Temporal lobe (tissue), 4 donors: ENCODE measurements at places on chromosomes 7 and 10. TPM values are rescaled to one million over a fixed set of nuclear protein-coding genes. Genes with fewer than 3 reads are reported as not detected.

Gene KIAA1549
- total RNA-seq, result 40.6 TPM

Gene ZNF248
- 54.6 TPM for total RNA-seq

Gene ANKRD2
- not detected for total RNA-seq

Gene NUPR2
- not detected for total RNA-seq

Gene CCDC172
- not detected for total RNA-seq
